ENCODE measurements at places on chromosomes 3 and 15.

GRCh38 chr15:49852756-49853155 lies 231.9 kb downstream of the DTWD1 start:
- peak; percentile 33 for DNase-seq

GRCh38 chr3:31289584-31289983 lies 243.1 kb upstream of the STT3B start:
- DNase-seq: no peak

DNA sequence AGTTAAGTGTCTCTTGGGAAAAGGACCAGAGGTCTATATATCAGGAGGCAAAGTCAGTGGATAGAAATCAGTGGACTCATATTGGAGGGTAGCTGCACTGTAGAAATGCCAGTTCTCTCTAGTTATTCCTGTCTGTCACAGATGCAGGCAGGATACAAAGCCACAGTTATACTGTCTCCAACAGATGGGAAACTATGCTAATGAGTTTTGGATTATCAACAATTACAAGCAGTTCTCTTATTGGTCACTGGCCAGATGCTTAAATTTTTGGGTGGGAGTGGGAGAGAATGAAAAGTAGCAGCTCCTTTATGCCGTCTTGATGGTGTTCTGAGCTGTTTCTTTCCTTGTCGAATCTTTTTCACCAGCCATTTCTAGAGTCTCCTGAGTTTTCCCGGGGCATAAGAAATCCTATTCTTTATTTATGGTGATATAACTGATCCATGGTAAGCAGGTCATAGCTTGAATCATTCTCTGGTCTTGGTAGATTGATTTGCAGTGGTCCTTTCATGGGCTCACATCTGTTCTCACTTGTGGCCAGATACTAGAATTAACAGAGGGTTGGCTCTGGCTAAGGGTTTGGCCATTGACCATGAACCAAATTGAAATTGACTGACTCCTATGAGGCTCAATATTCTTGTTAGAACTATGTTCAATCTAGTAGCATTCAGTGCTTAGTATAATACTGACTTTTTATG lies 44.6 kb upstream of the RBMS3 start:
- DNase-seq: no peak

DNA sequence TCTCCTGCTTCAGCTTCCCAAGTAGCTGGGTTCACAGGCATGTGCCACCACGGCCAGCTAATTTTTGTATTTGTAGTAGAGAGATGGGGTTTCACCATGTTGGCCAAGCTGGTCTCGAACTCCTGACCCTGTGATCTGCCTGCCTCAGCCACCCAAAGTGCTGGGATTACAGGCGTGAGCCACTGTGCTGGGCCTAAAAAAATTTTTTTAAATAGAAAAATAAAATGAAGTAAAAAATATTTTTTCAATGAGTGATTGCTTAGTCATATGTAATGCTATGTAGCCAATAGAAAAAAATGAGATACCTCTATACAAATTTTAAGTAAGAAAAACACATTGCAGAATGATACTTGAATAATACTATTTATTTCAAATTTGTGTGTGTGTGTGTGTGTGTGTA lies 27.9 kb upstream of the SLC30A4 start:
- peak; percentile 13 for DNase-seq

GRCh38 chr15:29568840-29569532 lies 253.3 kb downstream of the TJP1 start:
- peak; percentile 8 for DNase-seq

DNA sequence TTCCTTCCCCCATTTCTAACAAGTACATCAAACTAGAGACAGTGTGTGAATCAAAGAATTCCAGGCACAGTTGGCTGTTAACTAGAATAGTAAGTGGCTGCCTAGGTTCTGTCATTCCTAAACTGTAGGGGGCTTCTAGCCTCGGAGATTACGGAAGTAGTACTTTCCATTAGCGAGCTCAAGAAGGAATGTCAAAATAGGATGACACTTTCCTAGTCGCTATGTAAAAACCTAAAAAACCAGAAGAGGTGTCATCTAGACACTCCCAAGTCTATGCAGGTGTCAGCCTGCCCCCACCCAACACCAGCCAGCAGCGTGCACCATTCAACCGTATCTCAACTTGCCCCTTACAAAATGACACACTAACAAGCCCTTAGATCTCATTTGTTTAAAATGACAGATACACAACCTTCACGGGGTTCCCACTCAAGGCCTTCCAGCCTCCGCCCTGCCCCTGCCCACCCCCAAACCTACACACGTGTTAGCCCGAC lies 874 bp downstream of the INO80 start:
- DNase-seq: peak; percentile 34

GRCh38 chr15:40100123-40100946 lies 8.3 kb downstream of the BMF start:
- no peak for DNase-seq

GRCh38 chr15:65163041-65163440 lies 22.1 kb downstream of the CLPX start:
- no peak for DNase-seq

DNA sequence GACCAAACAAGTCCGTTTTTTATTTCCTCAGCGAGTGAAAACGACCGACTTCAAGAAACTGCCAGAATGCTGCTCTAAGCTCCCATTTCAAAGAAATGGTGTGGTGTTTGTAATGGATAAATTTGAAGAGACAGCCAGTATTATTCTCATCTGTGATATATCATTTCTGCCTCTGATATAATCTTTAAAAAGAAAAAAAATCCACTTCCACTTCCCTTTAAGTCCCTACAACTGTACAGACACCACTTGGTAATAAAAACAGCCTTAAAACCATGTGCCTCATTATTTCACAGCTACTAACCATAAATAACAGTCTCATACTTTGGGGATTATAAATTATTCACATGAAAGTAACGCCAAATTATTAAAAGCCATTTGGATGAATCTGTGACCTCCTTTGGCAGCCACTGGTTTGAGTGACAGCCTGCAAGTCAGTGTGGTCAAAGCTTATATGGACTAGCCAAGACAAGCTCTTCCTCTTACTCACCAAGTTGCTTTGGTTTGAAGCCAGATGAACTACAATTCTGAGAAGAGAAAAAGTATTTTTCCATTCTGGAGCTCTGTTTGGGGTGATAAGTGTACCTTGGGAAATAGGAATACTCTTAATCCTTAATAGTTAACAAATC lies 168.0 kb downstream of the SHOX2 start:
- DNase-seq: peak; percentile 13

GRCh38 chr3:13703071-13703470 lies 154.1 kb downstream of the FBLN2 start:
- no peak for DNase-seq

DNA sequence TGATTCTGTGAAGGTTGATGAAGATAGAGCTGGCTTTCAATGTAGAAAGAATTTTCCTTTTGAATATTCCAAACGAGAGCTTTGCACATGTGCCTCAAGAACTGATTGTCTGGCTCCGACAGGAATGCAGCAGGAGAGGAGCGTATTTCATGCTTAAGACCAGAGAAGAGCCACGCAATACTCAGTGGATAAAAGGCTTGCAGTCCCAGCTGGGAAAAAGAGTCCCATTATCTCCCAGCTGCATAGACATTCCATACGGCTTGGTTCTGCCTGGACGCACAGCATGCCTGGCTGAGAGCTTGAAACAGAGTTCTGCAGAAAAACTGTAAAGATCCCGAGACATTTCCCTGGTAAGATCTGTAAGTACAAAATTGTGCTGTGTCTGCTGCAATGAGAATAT lies at the start of gene CNTN6:
TSS of gene CNTN6 (plus strand) at position 254 of the 400 bp plus-strand sequence. CDS start 54,985 bp downstream, outside the sequence.
- no peak for DNase-seq

GRCh38 chr15:48856942-48857341 lies 21.0 kb upstream of the EID1 start:
- DNase-seq: peak; percentile 27

GRCh38 chr3:115646027-115646690 lies 22.8 kb downstream of the GAP43 start:
- DNase-seq: no peak

DNA sequence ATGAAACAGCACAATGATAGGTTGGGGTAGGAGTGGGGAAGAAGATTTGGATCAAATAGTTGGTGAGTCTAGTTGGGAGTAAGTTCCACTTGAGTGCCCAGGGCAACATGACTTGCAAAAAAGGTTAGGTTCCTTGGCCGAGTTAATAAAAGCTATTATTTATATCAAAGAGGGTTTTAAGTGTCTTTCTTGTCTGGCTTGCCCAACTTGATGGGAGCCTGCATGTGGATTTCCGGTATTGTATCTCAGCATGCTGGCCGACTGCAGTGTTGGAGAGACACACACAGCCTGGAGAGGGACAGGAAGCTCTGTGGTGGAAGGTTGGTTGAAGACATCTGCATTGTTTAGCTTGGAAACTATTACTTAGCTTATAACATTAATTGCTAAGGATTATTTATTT lies 449.5 kb upstream of the TBL1XR1 start:
- no peak for DNase-seq

DNA sequence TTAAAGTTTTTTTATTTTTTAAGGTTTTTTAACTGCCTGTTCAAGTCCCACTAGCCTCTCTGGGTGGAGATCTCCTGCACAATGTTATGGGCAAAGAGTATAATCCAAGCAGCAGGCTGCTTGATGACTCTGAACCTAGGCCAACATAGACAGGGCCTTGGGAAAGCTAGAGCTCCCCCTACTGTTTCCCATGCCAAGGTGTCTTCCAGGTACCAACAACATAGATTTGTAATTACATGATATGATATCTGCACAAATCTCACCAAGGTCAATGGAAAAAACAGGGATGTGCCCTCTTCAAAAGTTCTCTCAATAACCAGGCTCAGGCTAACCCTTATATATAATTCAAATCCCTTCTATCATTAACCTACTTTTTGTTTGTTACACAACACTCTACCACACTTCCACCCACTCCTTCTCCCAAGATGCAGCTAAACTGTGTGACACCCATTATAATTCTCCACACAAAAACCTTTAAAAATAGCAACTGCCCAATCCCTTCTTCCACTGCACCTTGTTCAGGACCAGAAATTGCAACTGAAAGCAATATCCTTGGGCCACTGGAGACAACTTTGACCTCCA lies 43.8 kb downstream of the RBM15B start:
- peak; percentile 72 for DNase-seq

- DNase-seq: peak; percentile 98
Measured at GRCh38 chr3:129596194-129597086, 10.0 kb downstream of the PLXND1 start.

GRCh38 chr3:148763156-148763680 lies 64.4 kb upstream of the CPB1 start:
- DNase-seq: no peak

DNA sequence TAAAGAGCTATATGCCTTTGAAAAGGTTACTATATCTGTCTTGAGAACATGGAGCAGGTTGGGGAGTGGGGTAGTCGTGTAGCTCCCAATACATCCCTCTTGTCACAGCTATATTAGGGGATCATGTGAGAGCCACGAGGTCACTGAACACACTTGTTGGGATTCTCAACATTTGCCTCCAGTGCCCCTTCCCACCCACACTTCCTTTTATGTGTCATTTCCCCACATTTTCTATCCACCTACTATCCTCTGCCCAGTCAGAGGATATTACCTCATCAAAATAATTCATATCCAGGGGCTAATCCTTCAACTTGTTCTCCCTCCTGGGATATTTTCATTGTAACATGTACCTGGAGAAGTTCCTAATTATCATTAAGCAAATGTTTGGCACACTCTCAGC lies 85.0 kb downstream of the CYP19A1 start:
- no peak for DNase-seq

- DNase-seq: peak; percentile 37
Measured at GRCh38 chr15:68114356-68114755, 60.2 kb downstream of the PIAS1 start.

- DNase-seq: no peak
Measured at GRCh38 chr15:100638177-100638730, 35.9 kb downstream of the ASB7 start.

DNA sequence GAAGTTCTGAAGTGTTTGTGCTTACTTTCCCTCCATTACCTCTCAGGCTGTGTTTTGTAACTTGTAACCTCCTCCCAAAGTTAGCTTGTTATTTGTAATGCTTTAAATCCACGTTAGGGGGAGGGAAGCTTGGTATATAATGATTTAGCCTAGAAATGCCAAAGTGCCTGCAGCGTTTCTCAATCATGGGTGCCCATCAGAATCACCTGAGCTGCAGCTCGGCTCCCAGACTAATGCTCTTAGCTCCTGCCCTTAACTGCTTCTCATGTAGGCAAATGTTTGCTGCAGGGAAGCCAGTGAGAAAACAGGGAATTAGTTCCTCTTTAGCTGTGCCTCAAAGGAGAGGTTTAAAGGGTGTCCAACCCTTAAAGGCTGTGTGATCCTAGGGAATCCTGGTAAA lies 219.2 kb upstream of the NAALADL2 start:
- DNase-seq: no peak

DNA sequence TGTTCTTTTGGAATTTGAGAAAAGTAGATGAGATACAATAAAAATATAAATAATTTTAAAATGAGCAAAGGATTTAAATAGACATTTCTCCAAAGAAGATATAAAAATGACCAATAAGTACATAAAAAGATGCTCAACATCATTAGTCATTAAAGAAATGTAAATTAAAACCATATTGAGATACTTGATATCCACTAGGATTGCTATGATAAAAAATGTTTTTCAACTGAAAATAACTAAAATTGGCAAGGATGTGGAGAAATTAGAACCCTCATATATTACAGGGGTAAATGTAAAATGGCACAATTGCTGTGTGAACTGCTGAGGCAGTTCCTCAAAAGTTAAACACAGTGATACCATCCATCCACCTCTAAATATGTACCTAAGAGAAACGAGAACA lies 38.8 kb downstream of the LRRFIP2 start:
- no peak for DNase-seq

All from fibroblast of pulmonary artery (primary cell).